ENCODE measurements at places on chromosomes 12 and 14.

DNA sequence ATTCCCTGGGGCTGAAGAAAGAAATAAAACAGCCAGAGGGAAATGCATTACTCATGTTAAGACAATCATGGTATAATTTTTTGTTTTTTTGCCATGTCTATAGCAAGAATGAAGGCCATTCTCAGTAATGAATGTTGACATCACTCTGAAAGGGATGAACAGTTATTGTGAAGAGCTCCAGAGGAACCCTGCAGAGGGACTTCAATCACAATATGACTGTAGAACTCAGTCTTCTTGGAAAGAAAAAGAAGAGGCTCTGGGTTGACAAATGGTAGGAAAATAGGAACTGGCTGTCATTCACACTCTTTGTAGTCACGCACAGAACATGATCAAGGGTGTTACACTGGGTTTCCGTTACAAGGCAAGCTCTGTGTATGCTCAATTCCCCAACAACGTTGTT, 73.8 kb upstream of the DACT1 start:
- no peaks in the 10 kb centered on the region for H3K36me3 ChIP-seq
- no peak overlapping the region for H3K27ac ChIP-seq
- H3K4me3 ChIP-seq, result no peak overlapping the region
- H3K4me1 ChIP-seq, result peaks cover 74% of the 10 kb centered on the region
- no peak for DNase-seq

DNA sequence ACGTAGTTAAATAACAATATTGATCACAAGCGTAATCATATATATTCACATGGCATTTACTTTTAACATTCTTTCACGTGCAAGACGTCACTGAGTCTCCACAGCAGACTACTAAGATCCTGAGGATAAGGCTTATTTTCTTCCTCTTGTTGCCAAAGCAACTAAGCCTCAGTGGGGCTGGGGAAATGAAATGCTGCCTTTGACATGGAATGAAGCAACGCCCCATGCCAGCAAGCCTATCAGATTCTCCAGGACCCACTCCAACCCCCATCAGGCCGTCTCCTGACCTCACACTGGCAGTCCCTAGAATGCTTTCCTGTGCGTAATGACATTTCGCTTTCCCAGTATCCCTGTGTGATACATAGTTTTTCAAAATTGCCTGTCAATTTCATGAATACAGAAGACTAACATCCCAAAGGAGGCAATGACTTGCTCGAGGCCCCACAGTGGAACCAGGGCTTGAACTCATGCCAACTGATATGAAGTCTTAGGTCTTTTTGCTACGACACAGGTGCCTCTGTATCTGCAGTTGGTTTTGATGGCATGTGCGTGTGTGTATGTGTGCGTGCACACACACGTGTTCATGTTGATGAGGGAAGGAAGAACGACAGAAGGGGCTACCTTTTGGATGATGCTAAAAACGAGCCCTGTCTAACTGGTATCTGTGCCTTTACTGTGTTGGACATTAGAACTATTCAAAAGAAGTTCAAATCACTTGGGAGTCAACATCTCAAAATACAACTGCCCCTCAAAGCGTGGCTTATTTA, 239.1 kb downstream of the VRK1 start:
- no peak for DNase-seq
- H3K4me1 ChIP-seq, result peaks cover 5% of the 10 kb centered on the region
- H3K27ac ChIP-seq, result no peak overlapping the region

- no peak overlapping the region for H3K27ac ChIP-seq
- H3K36me3 ChIP-seq, result no peaks in the 10 kb centered on the region
- DNase-seq, result no peak
These were observed 226.8 kb upstream of the ALG10 start for GRCh38 chr12:33795536-33795935.

DNA sequence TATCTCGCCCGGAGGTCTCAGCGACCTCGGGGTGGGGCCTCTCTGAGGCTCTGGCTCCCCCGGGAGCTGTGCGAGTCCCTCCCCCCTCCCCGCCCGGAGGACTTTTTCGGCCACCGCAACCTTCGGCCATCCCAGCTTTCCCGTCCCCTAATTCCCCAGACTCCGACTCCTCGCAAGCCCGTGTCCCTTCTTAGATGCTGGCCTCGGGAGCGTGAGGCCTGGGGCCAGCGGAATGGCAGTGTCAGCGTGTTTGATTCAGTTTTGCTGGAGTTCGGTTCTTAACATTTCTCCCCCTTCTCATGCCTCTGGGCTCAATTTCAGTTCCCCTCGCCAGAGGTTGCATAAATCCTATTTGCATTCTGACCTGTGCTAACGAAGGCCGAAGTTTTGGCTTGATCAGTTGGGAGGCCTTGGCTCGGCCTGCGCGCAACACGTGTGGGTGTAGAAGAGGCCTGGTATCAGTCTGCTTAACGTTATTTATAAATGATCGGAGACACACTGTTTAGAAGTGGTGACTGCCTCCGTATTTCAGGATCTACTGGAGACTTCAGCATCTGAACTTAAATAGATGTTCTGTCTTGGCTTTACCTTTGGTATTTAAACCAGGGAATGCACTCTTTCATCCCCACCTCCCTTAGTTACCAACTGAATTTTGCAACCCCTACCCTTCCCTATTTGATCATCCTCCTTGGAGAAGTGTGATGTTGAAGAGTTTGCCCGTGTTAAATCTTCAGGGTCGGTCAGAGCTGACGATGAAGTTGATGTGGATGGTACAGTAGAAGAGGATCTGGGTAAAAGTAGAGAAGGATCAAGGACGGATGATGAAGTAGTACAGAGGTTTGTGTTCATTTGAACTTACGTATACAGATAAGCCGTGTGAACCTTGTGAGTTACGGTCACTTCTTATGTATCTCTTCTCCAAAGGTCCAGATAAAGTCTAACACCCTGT, 851 bp downstream of the HSP90B1 start:
- peaks cover 67% of the 10 kb centered on the region for H3K4me1 ChIP-seq
- peaks cover 5% of the 10 kb centered on the region for H3K27me3 ChIP-seq
- peak overlapping the region; percentile 95 for H3K4me3 ChIP-seq

GRCh38 chr12:67942724-67943123, 46.5 kb upstream of the IFNG-AS1 start:
- H3K4me3 ChIP-seq, result peak overlapping the region; percentile 2
- no peak for DNase-seq
- H3K4me1 ChIP-seq, result peaks cover 31% of the 10 kb centered on the region

DNA sequence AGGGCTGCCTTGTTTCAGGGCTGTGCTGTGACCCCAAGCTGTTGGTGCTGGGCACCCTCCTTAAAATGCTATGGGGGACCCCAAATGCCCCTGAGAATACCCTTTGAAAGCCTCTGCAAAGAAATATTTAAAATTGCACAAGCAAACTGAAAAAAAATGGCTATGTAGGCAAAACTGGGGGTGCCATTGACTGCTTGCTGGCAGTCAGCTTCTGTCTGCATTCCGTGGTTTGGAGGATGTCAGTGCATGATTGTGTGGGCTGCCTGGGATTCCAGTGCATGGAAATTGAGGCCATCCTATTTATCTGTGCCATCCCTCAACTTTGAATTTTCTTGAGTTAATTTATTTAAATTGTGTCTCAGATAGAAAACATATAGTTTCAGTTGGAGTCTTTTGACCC, 113.7 kb upstream of the RTL1 start:
- peaks cover 7% of the 10 kb centered on the region for H3K27me3 ChIP-seq
- no peak overlapping the region for H3K4me3 ChIP-seq
- H3K27ac ChIP-seq, result no peak overlapping the region
- no peak for DNase-seq
- peaks cover 5% of the 10 kb centered on the region for H3K36me3 ChIP-seq
